ENCODE measurements at places on chromosomes 7 and 10.

GRCh38 chr10:103888113-103888841 lies 29.7 kb downstream of the STN1 start:
- DNase-seq = peak; percentile 72

DNA sequence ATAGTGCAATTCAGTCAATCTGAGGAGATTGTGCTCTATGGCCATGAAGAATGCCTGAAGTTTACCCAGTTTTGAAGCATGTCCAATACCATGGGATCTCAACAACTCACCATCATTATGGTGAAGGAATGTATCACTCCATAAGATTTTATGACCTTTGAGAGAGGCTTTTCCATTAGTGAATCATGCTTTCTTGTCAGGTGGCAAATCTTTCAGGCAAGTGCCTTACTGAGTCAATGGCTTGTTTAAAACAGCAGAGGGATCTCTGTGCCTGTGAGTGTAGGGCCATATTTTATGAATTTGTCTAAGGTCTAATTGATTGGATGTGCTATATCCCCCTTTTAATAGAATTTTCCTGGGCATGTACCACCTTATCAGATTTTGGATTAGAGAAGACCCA lies 131.5 kb downstream of the CCDC7 start:
- DNase-seq = no peak

DNA sequence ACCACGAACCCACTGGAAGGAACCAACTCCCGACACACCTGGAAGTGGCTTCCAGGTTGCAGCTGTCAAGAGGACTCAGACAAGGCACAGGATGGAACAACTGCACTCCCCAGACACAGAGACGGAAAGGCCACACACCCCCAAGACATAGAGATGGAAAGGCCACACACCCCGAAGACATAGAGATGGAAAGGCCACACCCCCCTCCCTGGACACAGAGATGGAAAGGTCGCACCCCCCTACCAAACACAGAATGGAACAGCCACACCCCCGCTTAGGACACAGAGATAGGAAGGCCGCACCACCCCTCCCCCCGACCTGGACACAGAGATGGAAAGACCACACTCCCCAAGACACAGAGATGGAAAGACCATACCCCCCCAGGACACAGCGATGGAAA lies 7.6 kb downstream of the ZNF511 start:
- DNase-seq = no peak

- no peak for DNase-seq
Measured at GRCh38 chr10:124087672-124088634, 5.4 kb downstream of the CHST15 start.

GRCh38 chr7:114426824-114427223 lies 12.2 kb downstream of the FOXP2 start:
- no peak for DNase-seq

DNA sequence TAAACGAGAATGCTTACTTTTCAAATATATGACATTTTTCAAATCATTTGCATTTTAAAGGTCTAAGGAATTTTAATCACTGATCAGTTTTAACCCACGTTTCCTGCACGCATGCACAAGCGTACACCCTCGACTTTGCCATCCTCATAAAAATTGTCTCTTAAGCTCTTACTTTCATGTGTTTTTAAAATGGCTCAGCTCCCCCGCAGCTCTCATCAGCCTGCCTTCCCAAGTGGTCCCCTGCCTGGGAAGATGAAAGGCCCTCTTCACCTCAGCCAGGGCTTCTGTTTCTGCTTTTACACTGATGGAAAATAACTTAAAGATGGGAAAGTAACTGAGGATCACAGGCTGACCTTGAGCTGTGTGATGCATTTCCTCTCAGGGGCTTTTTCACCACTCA lies 131.6 kb upstream of the LSM8 start:
- DNase-seq = no peak

DNA sequence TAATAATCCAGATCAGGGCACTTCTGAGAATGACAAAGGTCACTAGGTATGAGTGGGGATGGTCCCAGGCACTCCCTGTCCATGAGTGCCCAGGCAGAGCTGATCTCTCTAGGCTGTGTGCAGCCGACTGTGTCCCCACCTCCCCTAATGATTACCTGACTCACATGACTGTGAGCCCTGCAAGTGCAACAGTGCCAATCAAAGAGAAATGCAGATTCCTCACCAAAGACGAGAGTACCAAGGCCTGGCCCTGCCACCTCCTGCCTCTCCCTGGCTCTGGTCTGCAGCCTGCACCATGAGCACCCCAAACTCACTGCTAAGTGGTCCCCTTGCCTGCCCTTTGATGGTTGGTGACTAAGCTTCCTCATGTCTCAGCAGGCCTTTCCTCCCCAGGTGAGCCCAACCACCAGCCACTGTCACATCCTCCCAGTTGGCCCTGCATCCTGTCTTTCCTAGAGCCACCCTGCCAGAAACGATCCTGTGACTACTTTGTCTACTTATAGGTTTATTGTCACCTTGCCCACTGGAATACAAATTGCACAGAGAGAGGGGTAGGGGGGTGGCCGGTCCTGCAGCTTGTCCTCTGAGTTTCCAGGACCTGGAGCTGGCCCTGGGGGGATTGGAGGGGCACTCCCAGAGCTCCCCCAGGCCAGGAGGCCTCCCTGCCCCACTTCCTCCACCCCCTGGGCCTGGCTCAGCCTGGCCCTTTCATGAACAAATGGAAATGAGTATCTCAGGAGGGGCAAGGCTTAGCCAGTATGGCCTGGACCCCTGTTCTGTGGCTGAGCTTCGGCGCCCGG lies 22.4 kb upstream of the GDF10 start:
- DNase-seq = peak; percentile 26

- DNase-seq = no peak
Measured at GRCh38 chr10:72108830-72109635, 20.7 kb upstream of the SPOCK2 start.

GRCh38 chr10:80158126-80158525 lies 25.6 kb downstream of the PLAC9 start:
- no peak for DNase-seq

- DNase-seq = no peak
Measured at GRCh38 chr10:52609626-52610240, 162.9 kb downstream of the MBL2 start.

DNA sequence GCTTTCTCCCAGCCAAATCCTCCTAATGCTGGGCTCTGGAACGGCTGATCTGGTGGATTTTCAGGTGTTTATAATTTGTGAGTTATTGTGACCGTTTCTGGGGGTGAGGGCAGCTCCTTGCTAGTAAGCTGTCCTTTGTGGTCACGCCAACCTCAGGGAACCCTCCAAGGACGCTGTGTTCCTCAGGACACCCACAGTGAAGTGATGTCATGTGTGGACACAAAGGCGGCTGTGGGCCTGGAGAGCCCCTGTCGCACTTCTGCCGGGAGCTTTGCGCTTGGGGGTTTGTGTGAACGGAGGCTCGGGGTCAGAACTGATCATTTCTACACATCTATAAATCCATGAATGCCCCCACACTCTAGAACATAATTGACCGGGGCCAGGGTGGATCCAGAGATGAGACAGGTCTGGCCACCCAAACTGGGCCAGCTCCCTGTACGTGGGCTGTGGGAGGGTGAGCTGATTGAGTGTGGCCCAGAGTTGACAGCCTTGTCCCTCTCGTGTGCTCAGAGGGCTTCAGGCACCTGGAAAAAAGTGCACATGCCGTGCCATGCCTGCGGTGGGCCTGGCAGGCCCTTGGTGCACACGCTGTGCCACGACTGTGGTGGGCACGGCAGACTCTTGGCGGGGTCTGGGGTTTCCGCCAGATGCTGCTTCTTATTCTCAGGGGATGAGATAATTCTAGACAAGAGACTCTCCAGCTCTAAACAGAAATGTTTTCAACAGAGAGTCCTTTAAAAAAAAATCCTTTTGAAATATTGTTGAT lies 130.2 kb downstream of the VIPR2 start:
- DNase-seq = no peak

DNA sequence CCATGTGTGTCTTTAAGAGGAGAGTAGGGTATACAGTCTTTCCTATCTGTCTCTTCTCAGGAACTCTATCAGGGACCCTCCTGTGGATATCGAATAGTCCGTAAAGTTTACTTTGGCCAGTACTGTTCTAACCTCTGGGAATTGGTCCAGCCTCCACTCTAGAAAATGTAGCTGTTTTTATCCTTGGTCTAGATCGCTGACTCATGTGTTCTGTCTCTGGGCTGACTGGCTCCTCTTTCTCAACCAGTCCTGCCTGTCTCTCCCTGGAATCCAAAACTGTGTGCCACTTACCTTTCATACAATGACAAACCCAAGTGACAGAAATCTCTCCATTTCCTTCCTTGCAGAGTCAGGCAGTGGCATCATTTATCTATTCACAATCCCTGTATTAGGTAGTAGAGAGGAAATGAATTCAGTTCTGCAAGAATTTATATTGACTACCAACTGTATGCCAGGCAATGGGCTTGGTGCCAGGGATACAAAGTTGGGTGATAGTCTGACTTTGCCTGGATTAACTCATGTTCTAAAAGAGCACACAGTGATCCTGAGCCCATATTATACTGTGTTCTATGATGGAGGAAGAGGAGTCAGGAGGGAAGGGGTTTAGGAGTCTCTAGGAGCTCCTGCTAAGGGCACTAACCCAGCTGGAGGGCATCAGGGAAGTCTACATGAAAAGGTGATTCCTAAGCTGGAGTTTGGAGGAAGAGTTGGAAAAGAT lies 232.7 kb downstream of the LRMDA start:
- DNase-seq = no peak

GRCh38 chr7:7706556-7707172 lies 11.7 kb downstream of the RPA3 start:
- peak; percentile 37 for DNase-seq

DNA sequence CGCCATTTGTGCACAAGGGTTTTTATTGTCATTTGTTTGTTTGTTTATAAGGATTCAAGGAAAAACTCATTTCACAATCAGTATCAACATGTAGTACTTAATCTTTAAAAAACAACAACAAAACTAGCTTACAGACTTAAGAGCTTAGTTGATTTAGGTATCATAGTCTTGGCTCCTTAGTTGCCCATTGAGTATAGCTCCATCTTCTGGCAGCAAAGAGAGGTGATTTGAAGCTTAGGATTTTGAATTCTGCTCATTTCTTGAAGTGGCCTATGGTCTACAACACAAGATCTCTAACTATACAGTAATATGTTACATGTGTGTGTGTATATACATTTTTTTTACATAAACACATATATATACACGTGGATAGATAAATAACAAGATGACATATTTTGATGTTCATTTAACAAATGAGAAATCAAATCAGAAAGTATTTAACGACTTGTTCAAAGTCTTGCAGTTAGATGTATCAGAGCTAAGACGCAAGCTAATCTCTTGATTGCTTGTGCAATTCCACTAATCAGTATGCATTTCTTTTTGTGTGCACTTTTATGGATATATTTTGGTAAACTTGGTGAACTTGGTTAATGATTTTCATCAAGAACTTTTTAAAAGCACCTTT lies 307.3 kb downstream of the CAMK1D start:
- DNase-seq = peak; percentile 60

GRCh38 chr7:18352339-18353255 lies 143.0 kb upstream of the HDAC9 start:
- peak; percentile 66 for DNase-seq

DNA sequence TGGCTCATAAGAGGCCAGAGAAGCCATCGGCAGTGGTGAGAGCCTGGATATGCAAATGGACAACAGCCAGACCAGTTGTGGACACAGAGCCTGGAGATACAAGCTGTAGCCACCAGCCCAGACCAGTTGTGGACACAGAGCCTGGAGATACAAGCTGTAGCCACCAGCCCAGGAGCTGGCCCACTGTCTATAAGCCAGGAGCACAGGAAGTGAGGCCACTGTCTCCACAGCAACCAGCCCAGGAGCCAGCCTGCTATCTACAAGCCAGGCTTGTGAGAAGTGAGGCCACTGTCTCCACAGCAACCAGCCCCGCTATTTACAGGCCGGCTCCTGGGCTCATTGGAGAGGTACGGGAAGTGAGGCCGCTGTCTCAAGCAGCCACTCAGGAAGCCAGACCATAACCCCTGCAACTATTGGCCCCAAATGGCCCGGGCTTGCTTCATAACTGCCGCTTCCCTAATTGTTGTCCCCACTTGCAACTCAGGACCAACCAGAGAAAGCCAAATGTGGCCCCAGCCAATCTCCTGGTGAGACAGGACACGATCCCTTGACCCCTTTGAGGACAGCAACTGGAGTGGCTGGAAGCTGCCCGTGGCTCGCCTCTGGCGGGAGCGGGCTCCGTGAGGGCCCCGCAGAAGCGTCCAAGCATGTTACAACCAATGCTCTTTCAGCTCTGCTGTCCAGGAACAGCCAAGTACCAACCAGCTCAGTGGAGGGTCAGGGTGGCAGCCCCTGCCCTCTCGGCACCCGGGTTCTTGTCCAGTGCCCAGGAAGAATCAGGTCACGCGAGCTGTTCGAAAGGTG lies 44.1 kb upstream of the CNPY1 start:
- DNase-seq = peak; percentile 100

DNA sequence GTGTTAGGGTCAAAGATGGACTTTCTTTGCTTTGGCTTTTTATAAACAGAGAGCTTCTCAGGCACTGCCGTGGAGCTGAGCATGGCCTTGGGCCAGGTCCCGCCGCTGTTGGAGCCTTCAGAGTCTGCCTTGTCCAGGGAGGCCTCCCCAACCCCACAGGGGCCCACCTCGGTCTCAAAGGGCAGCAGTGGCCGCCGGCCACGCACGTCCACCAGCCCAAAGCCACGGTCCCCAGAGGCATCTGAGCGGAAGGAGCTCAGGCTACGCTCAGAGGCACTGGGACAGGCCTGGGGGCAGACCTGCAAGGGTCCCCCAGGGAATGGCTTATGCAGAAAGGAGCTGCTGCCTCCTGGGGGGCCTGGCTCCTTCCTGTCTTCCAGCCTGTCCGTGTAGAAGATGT lies 105.0 kb downstream of the DLG5 start:
- no peak for DNase-seq

Data from NB4 (cell line).